ENCODE measurements at places on chromosomes 7 and 10.

- H3K27ac ChIP-seq: no peak overlapping the region
- H3K4me3 ChIP-seq: no peak overlapping the region
- no peaks in the 10 kb centered on the region for H3K36me3 ChIP-seq
- no peaks in the 10 kb centered on the region for H3K27me3 ChIP-seq
- no peaks in the 10 kb centered on the region for H3K4me1 ChIP-seq
- DNase-seq: no peak
These were observed 15.1 kb downstream of the LRRC20 start for GRCh38 chr10:70367195-70367796.

GRCh38 chr10:112801748-112802147 is 148.3 kb upstream of the TCF7L2 start:
- H3K4me3 ChIP-seq: no peak overlapping the region
- DNase-seq: no peak
- H3K36me3 ChIP-seq: peaks cover 3% of the 10 kb centered on the region
- no peaks in the 10 kb centered on the region for H3K27me3 ChIP-seq
- peaks cover 21% of the 10 kb centered on the region for H3K4me1 ChIP-seq
- H3K27ac ChIP-seq: no peak overlapping the region

DNA sequence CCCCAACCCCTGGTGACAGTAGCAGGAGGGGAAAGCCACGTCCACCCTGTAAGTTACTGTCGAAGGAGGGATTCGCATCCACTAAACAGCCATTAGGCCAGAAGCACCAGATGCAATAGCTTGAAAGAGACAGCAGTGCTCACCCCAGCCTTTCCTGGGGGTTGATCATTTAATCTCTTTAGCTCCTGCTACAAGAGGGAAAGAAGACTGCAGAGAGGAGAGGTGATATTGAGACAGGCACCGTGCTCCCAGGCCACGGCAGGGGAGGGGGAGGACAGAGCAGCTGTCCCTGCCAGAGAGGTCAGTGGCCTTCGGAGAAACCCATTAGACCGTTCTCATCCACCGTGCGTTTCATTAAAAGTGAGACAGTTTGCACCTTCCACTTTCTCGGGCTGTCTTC is 148.3 kb downstream of the CDH23 start:
- peaks cover 14% of the 10 kb centered on the region for H3K4me1 ChIP-seq
- H3K36me3 ChIP-seq: no peaks in the 10 kb centered on the region
- H3K27ac ChIP-seq: no peak overlapping the region
- H3K4me3 ChIP-seq: no peak overlapping the region
- no peaks in the 10 kb centered on the region for H3K27me3 ChIP-seq

DNA sequence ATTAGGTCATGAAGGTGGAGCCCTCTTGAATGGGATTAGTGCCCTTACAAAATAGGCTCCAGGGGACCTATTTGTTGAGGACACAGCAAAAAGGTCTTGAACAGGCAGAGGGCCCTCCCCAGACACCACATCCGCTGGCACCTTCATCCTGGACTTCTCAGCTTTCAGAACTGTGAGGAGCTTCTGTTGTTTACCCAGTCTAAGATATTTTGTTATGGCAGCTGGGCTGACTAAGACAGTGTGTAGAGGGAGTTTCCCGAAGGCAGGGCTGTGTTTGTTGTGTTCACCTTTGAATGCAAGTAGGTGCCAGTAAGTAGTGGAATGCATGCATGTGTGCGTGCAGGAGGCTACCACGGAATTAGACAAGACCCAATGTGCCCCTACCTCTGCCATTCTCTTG is 106.7 kb downstream of the PTPRE start:
- H3K4me3 ChIP-seq: no peak overlapping the region
- no peak overlapping the region for H3K27ac ChIP-seq
- no peaks in the 10 kb centered on the region for H3K27me3 ChIP-seq
- no peak for DNase-seq
- H3K36me3 ChIP-seq: no peaks in the 10 kb centered on the region

DNA sequence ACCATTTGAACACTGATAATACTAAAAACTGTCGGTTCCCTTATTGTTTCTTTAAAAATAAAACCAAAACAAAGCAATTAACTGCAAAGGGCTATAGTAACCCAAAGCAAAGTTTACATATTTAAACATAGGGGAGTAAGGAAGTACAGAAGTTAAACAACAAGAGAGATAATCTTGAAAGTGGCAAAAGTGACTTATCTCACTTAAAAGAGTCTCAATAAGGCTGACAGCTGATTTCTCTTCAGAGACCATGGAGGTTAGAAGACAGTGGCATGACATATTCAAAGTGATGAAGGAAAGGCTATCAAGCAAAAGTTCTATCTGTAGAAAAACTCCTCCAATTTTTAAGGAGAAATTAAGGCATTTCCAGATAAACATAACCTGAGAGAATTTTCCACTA is 233.5 kb upstream of the HDAC9 start:
- no peaks in the 10 kb centered on the region for H3K36me3 ChIP-seq
- H3K4me1 ChIP-seq: no peaks in the 10 kb centered on the region
- H3K27me3 ChIP-seq: no peaks in the 10 kb centered on the region
- no peak overlapping the region for H3K4me3 ChIP-seq
- no peak overlapping the region for H3K27ac ChIP-seq

DNA sequence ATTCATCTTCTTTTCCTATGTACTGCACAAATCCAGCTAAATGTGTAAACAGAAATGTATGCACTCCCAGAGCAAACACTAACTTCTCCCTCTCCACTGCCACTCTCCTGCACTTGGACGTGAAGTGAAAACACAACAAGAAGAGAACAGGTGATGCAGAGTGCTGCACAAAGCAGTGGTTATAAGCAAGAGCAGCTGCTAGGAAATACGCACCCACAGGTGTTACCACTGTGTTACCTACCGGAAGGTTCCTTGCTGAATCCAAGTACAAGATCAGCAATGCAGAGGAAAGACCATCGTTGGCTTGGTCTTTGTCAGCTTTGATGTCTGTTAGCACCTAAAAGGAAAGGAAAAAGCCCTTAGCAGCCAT is 54.6 kb upstream of the NCAPG2 start:
- DNase-seq: no peak
- H3K36me3 ChIP-seq: peaks cover 29% of the 10 kb centered on the region
- H3K4me3 ChIP-seq: no peak overlapping the region
- no peaks in the 10 kb centered on the region for H3K27me3 ChIP-seq
- H3K27ac ChIP-seq: no peak overlapping the region

DNA sequence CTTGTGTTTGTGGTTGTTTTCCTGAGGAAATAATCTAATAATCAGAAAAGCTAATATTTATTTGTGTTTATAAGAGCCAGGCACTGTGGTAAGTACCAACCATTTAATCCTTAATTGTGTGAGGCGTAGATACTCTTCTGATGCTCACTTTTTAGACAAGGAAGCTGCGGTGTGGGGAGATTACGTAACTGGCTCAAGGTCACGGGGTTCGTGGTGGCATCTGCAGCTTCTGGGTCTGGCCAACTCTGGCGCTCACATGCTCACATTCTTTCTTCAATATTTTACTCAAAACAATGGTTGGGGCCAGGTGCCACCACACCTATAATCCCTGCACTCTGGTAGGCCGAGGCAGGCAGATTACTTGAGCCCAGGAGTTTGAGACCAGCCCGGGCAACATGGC is 77.6 kb downstream of the RALA start:
- peak; percentile 17 for DNase-seq
- no peaks in the 10 kb centered on the region for H3K27me3 ChIP-seq
- H3K36me3 ChIP-seq: peaks cover 6% of the 10 kb centered on the region
- peaks cover 2% of the 10 kb centered on the region for H3K4me1 ChIP-seq
- H3K4me3 ChIP-seq: no peak overlapping the region
- H3K27ac ChIP-seq: no peak overlapping the region

All from trophoblast cell (in vitro differentiated cells and primary cell).